ENCODE measurements at places on chromosomes 12 and 14.

DNA sequence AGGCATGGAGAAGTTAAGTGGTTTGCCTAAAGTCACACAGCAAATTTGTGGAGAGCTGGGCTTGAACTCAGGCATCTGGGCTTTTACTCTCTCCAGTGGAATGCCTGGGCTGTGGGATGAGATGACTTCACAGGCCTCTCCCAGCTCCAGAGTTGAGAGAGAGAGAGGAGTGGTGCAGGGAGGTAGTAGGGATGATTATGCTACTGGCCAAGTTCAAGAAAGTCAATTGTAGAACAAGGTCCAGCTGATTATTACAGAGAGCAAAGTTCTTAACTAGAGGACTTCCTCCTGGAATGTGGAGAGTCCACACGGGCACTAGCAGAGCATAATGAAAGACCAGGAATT is 769 bp upstream of the EMP1 start:
- no peak for DNase-seq

GRCh38 chr14:30349520-30349919 is 209.4 kb upstream of the G2E3 start:
- DNase-seq = no peak

GRCh38 chr12:334125-334524 is 55.0 kb downstream of the KDM5A start:
- DNase-seq = no peak

- DNase-seq = no peak
Measured at GRCh38 chr12:47602325-47602724, 103.5 kb downstream of the RPAP3 start.

DNA sequence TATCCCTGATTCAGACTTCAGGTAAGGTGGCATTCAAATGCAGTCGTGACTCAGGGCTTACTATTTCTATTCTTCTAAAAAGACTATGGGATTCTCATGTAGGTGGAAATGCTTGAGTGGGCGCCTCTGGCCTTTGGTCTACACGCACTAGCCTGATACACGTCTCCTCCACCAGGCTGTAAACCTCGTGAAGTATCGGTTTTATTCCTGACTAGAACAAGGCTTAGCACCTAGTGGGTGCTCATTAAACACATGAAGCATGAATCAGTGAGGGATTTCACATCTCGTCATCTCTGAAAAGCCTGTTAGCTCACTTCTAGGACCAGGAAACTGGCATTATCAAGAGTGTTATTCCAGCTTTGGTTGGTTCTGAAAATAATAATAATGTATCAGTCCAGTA is 17.7 kb upstream of the HNF1A start:
- no peak for DNase-seq

DNA sequence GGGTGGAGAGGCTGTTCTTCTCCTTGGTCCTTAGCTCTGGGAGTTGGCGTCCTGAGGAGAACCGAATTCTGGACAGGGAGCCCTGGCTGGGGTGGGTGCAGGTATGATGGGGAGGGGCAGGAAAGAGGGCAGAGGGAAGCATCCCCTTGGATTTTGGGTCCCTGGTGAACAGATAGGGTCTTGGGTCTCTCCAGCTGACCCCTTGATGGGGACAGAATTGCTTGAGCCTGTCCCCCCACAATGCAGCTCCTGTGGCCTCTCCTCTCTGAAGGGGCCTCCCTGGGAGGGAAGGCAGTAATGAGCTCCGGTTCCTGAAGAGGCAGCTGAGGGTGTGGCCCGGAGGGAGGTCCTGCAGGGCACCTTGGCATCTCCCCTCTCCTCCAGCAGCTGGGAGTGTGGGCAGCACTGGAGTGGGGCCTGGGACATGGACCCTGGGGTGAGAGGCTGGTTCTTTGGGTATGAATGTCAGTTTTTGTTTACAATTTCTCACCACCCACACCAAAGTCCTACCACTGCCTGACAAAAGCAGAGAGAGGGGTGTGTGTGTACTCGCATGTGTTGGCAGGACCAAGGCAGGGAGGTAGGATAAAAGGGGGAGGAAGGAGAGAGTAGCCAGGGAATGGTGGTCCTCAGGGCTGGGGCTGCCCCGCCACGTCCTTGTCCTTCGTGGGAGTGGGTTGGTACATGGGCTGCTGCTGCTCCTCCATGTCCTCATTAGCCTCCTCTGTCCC is 7.7 kb upstream of the CEBPE start:
- no peak for DNase-seq

GRCh38 chr14:76867516-76868453 is 41.6 kb downstream of the LRRC74A start:
- no peak for DNase-seq

GRCh38 chr14:100593751-100594624 is 6.8 kb upstream of the BEGAIN start:
- DNase-seq = no peak

DNA sequence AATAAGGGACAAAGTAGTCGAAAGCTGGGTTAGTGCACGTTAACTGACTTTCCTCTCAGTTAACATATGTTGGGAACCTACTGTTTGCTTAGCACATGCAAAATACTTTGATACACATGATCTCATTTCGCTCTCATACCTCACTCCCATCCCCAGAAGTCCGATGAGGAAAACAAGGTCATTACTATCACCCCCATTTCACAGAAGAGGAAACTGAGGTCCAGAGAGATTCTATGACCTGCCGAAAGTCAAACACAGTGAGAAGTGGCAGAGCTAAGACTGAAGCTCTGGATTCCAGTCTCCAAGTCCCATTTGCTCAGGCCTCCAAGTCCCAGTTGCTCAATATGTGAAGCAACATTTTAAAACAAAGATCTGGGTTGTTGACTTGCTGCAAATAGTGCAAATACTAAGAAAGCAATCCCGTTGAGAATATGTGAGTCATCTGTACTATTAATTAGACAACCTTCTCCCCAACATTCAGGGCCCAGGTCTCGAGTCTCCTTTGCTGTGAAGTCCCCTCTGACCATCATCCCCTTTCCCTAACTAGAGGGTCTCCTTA is 170.6 kb upstream of the PWP1 start:
- no peak for DNase-seq

DNA sequence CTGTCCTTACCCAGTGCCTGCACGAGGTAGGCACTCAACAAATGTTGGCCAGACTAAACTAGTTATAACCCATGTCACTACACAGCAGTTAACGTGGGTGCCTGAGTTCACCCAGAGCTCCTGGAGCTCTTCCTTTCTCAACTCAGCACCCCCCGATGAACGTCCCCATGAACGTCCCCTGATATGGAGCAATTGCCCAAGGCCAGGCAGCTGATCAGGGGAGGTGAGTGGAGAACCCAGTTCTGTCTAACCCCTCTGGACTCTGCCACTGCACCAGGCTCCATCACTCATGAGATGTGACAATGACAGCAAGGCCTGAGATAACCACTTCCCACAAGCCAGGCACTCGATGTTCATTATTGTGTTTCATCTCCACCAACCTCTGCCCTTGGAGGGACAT is 199.0 kb downstream of the BCL11B start:
- DNase-seq = no peak

GRCh38 chr12:17084831-17085230 is 478.9 kb upstream of the LMO3 start:
- DNase-seq = no peak

- DNase-seq = no peak
Measured at GRCh38 chr14:22887260-22887989, 4.4 kb downstream of the REM2 start.

GRCh38 chr14:27528328-27528727 is 930.5 kb upstream of the NOVA1 start:
- DNase-seq = no peak

- DNase-seq = no peak
Measured at GRCh38 chr12:22122359-22122758, 76.3 kb downstream of the CMAS start.

- no peak for DNase-seq
Measured at GRCh38 chr12:2895511-2895910, 4.8 kb downstream of the TULP3 start.

DNA sequence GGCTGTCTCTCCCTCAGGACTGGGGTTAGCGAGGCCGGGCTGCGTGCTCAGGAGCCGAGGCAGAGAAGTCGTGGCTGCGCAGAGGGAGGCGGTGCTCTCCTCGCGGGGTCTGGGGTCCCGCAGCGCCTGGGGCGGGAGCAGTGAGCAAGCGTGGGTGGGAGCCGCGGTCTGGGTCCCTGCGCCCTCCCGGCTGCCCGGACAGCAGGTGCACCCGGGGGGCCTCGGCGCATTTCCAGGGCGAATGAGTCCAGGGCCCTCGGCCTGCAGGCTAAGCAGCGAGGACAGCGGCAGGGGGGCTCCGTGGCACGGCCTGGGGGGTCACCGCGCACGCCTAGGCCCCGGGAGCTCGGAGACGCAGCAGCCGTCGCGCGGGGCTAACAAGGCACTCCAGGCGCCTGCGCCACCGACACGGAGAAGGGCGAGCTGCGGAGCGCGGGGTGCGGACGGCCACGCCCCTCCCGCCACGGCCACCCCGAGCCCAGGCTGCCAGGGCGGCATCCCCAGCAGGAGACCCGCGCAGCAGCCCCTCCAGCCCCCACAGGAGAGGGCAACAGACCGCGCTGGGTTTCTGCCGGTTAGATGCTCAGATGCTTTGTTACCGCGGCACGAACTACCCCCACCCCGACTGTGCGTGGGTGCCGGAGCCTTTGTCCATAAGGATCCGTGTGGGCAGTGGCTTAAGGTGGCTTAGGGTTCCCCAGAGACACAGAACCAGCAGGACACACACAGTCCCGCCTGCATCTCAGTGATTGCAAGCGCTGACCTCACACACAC is 117.7 kb upstream of the C14orf180 start:
- no peak for DNase-seq

- DNase-seq = no peak
Measured at GRCh38 chr12:28535216-28535615, 345.0 kb downstream of the CCDC91 start.

DNA sequence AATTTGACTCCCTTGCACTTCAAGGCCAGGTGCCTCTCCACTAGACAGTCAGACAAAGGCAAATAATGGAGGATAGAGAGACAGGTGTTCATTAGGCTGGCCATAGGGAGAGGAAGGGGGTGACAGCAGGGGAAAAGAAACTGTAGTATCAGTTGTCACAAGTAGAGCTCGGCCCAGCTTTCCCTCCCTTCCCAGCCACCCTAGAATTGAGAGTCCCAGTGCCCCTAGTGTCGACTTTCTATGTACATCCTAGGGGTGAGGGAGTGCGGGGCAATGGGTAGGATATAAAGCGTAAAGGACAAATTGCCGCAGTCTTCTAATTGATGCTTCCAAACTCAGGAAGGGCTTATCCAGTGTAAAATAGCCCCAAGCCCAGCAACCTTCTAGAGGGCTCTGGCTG is 39.0 kb downstream of the BAZ2A start:
- no peak for DNase-seq

DNA sequence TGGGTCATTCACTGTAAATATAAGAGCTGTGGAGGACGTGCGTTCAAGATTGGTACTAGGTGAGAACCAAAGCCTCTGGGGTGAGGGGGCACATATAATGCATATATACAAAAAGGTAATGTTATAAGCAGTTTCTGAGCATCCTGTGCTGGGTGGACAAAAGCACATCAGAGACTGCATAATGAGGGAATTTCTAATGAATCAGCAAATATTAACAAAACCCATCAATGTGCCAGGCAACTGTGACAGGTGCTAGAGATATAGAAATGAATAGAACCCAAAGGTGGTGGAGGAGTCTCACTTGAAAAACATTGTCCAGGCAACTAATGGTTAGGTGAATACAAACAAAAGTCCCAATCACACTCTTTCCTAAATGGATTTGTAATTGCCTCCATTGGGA is 74.7 kb downstream of the GPR65 start:
- DNase-seq = no peak

GRCh38 chr12:8590842-8591545 is 21.7 kb downstream of the AICDA start:
- DNase-seq = no peak
